Posterior vena cava (tissue), 2 donors: ENCODE measurements at places on chromosomes 7 and 10. TPM values are rescaled to one million over a fixed set of nuclear protein-coding genes. Genes with fewer than 3 reads are reported as not detected.

DNA sequence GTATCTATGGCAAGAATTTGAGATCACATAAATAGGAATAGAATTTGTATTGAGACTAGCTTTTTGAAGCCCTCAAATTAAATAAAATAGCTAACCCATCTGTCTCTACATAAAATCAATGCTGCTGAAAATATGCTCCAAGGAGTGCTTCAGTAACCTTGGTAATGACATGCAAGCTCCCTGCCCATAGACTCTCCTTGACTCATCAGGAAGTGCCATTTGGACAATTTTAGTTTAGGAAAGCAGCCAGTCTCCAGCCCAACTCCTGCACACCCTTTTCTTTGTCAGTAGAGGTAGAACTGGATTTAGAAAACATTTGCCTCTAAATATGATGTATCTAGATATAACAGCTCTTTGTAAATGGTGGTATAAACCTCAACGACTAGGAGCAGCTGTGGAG, 69.9 kb upstream of the PTPRZ1 start:
- no peak for DNase-seq

- DNase-seq: no peak
Measured at GRCh38 chr10:121952226-121952625, 22.8 kb downstream of the NSMCE4A start.

The HOXA9 gene
- 7.4 TPM for total RNA-seq

The GOLGA7B gene
- total RNA-seq: 0.19 TPM

The CHST15 gene
- 25.8 TPM for total RNA-seq
